Lower lobe of right lung (tissue), 2 donors: ENCODE measurements at places on chromosomes 2 and 18.

GRCh38 chr2:182717416-182717815, 1.4 kb downstream of the DNAJC10 start:
- no peak for DNase-seq

- DNase-seq, result no peak
Measured at GRCh38 chr2:235904585-235904931, 263.6 kb downstream of the GBX2 start.

DNA sequence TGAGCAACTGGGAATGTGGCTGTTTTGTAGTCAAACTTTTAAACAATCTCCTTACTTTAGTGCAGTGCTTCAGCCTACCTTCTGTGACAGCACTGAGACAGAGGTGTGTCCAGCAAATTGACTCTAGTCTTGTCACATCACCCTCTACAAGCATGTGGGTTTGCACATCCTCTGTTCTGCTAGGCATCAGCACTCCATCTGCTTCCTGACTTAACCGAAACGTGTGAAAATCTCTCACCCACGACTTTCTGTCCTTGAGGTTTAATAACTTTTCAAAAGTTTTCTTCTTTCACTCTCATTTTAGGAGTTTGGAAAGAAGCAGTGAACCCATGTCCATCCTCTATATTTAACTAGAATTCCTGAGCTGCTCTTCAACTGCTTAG, 42.6 kb downstream of the TTR start:
- no peak for DNase-seq

DNA sequence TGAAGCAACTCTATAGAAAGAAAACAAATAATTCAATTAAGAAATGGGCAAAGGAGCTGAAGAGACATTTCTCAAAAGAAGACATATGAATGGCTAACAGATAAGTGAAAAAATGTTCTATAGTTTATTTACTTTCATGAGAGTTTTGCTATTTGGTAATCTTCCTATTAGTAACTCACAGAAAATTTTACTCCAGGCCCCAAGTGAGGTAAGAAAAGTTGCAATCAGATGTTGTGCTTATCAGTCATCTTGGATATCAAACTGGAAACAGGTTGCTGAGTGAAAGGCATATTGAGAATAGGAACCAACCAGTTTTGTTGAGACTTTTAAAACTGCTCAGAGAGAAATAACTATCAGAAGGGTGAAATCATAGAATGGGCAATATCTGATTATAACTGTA, 1179.0 kb upstream of the ACVR2A start:
- DNase-seq, result no peak

- DNase-seq, result no peak
Measured at GRCh38 chr2:65159906-65160305, 30.0 kb upstream of the RAB1A start.

DNA sequence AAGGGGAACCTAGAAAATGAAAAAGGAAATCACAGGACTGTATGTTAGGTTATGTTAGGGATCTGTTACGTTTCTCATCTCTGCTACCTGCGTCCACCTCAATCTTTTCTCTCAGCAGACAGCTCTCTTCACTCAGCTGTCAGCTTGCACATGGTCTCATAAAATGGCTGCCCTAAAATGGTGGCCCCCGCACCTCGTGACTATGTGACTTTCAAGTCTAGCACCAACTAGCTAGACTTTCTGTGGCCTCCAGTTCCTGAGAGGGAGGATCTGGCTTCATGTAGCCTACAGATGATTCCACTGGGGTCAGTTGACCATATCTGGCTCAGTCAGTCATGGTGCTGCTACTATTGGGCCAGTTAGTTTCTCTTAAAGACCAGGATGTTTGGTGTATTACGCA, 147.2 kb upstream of the SLC1A4 start:
- DNase-seq, result no peak

DNA sequence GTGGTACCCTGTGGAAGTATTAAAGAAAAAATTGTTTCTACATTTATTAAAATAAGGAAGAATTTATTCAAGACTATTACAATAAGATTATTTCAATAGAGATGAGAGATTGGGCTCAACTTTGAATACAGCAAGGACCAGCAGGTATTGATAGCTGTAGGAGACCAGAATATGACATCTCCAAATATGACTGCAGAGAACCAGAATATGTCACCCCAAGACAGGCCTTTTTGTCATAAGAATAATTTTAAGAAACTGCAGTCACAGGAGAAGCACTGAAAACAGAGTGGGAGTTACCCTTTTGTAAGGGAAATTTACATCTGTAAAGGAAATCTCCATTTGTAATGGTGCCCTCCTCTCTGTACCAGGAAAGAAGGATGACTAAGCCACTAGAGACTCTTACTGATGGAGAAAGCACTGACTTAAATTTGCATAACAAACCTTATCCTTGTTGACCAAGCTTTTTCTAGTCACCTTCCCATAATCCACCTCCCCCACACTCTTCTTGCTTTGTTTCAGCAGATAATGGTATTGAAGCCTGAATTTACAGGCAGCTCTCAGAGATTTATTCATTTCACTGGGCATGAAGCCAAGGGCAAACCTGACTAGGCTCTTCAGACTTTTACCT, 145.1 kb upstream of the RMP24 start:
- no peak for DNase-seq

DNA sequence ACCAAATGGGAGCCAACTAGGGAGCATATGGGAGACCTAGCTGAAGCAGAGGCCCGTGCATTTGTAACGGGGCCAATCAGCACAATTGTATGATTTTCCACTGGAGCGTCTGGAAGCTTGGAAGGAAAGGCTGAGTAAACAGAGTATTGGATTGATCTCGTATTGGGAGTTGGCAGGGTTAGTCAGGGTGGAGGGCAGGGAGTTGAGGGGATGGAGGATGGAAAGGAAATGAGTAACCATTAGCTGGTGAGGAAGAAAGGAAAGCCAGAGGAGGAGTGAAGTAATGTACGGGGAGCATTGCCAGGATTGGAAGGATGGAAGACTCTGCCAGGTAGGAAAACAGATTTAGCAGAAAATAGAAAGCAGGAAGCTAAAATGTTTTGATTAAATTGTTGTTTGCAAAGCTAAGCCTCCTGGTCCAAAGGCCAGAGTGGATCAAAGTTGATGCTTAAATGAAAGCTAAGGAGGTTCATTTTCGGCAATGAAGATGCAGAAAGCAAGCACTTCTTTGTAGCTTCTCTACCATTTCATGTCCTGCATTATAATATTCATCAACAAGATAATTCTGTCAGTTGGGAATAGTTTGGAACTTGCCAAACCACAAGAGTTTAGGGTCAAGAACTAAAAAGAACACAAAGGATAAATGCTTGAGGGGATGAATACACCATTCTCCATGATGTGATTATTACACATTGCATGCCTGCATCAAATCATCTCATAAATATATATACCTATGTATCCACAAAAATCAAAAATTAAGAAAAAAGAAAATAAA, 75.6 kb upstream of the TTN start:
- no peak for DNase-seq
